ENCODE measurements at places on chromosomes 7 and 10. TPM values are rescaled to one million over a fixed set of nuclear protein-coding genes. Genes with fewer than 3 reads are reported as not detected.

- no peak for DNase-seq
Observed at GRCh38 chr7:981793-982510, 1.0 kb upstream of the CYP2W1 start.

- DNase-seq = peak; percentile 12
Observed at GRCh38 chr10:133467286-133467911, 13.7 kb downstream of the SCART1 start.

DNA sequence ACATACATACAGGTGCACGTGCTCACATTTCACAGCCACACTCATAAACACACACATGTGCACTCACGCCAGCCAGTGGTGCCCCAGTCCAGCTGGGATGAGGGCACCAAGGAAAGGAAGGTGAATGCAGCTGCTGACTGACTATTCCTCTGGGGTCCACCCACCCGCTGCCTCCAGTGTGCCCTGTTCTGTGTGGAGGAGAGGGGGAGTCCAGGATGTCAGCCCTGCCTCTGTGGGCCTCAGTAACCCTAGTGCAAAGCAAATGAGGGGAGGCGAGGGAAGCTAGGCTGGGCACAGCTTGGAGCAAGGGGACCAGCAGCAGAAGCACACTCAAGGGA lies 57.6 kb downstream of the YKT6 start:
- no peak for DNase-seq

The CROT gene
- total RNA-seq = 12.6 TPM

The AASS gene
- 0.81 TPM for total RNA-seq

The MYPN gene
- total RNA-seq = not detected
